Activated naive CD4-positive, alpha-beta T cell (primary cell): ENCODE measurements at places on chromosomes 16 and 17.

DNA sequence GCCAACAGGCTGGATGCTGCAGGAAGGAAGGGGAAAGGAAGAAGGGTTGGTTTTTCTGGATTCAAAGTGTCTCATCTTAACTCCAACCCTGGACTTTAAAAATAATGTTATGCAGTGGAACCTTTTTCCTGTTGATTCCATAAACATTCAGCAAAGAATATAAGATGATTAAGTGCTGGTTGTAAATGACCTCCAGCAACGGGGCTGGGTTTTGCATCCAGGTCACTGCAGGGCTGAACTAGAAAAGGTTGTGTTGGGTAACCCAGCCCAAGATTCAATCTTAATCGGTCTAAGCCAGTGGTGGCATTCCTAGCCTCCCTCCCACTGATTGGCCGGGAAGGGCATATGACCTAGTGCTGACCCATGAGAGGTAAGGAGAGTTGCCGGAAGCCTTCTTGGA lies 34.2 kb upstream of the PLCG2 start:
- DNase-seq, result no peak

DNA sequence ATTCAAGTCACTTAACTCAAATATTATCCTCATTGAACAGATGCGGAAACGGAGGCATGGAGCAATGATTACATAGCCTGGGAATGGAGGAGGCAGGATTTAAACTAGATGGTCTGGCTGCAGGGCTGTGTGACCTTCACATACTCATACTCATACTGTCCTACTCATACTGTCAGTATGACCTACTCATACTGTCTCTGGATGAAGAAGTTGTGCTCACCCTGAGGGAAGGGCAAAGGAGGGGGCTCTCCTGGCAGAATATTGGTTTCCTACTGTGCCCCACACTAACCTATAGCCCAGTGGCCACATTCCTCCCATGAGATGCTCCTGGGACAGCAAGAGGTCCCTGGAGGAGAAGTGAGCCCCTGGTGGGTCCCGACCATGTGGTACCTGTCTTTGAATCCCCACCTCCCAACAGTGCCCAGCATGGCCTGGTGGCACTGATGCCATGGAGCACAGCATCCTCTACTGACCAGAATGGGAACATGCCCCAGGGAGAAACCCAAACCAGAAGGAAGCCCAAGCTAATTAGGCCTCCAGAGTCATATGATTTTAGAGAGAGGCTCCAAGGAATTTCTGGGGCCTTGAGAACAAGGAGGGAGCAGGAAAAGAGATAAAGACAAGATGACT lies 197.3 kb upstream of the SDK2 start:
- no peak for DNase-seq

DNA sequence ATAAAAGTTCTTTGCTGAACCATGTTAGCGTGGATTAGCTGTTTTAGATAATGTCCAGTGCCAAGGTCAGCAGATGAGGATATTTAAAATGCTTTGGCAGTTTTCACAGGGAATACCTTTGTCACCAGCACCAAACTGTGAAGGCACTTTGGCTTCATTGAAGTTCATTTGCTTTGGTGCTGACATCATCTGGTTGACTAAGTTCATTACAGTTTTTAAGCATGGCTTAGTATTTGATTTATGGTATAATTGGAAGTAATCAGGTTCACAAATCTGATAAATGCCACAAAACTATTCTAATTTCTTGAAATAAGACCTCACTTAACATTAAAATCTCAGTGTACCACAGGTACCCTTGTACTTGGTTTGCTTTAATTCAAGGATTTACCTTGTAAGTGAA lies 4.3 kb downstream of the GID4 start:
- no peak for DNase-seq

DNA sequence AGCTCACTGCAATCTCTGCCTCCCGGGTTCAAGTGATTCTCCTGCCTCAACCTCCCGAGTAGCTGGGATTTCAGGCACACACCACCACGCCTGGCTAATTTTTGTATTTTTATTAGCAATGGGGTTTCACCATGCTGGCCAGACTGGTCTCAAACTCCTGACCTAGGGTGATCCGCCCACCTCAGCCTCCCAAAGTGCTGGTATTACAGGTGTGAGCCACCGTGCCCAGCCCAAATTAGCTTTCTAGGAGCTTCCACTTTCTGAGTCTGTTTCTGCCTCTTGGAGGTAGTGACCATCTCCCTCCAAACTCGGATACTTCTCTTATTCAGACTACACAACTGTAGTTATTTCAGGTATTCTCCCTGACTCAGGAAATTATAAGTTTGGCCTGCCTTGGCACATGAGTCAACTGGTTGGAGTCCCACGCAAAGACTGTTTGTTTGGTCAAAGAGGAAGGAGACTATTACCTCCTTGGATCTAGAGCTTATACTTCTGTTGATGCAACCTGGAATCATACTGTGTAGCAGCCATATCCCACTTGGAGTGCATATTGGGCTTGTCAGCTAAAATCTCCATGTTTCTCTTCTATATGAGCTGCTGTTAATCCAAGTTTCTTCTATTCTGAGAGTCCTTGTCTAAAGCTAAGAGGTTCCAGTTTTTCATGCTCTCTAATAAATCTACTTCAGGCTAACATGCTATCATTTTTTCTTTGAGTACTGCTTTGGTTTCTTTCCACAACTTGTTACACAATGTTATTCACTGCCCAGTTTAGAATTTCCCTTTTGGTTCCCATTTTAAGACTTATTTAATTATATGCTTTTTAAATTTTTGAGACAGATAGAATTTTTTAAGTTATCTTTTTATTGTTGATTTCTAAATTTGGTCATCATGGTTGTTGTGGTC lies 7.5 kb downstream of the IL4R start:
- DNase-seq, result no peak

GRCh38 chr16:50038756-50039529 lies 13.9 kb downstream of the CNEP1R1 start:
- DNase-seq, result no peak

DNA sequence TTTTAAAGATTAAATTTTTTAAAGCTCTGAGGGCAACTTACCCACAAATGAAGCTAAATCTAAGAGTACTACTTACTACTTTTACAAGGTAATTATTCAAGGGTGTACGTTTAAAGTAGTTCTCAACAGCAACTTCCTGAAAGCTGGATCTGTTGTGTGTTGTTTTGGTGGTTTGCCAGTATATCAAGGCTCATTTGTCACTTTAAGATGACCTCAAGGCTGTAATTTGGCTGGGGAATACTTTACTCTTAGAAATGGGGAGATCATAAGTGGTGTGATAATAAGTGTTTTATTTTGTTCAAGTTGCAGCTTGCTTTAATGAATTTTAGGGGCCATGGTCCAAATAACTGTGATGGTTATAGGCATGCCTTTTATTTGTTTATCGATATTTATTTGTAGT lies 30.4 kb downstream of the AP2B1 start:
- no peak for DNase-seq
